ENCODE measurements at places on chromosomes 13 and 19.

GRCh38 chr13:39499604-39500003 lies 103.4 kb downstream of the LHFPL6 start:
- no peak for DNase-seq

DNA sequence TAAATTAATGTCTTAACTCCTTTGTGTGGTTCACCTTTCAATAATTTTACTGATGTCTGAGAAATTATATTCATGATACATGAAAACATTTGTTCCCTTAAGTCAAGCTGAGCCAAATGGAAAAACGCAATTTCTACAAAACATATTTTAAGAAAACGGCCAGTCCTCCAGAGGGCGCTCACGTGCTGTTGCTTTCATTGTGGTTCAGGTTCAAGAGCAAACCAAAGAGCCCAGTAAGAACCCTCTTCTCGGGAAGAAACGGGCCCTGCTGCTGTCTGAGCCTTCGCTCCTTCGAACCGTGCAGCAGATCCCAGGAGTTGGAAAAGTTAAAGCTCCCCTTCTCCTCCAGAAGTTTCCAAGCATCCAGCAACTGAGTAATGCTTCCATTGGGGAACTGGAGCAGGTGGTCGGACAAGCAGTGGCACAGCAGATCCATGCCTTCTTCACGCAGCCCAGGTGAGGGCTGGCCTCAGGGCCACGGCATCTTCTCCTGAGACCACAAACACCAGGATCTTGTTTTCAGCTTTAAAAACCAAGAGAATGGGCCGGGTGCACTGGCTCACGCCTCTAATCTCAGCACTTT lies 4.3 kb downstream of the FAAP24 start:
- DNase-seq: peak; percentile 38

DNA sequence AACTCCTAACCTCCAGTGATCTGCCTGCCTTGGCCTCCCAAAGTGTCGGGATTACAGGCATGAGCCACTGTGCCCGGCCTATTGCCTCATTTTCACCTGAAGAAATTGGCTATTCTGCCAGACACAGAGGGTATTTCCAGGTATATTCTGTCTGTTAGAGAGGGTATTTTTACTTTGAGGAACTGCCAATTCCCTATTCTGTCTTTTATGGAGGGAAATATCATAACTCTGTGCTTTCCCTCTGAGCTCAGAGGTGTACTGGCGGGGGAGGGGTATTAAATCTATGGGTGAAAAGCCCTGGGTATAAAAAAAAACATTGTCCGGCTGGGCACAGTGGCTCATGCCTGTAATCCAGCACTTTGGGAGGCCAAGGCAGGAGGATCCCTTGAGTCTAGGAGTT lies 24.8 kb downstream of the TSKS start:
- DNase-seq: no peak

- no peak for DNase-seq
Observed at GRCh38 chr19:9862938-9863337, 27.8 kb downstream of the PIN1 start.

DNA sequence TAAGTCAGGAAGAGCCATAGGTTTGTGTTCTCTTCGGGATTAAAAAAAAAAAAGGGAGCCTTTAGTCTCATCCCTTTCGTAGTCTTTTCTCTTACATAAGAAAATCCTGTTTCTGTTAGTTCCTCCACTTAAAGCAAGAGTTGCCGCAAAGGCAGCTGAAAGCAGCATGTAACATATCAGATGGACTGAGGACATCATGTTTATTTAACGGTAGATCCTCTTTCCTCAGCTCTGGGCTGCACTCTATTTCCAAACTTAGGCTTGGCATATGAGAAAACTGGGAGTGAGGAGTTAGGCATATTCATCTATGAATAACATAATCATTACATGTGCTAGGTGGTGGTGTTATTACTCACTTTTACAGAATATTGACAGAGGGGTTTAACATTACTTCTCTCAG lies 391.2 kb downstream of the KLF12 start:
- no peak for DNase-seq

GRCh38 chr19:46713781-46714443 lies 3.0 kb downstream of the PRKD2 start:
- DNase-seq: peak; percentile 81

- no peak for DNase-seq
Observed at GRCh38 chr13:99969919-99970650, 1.5 kb downstream of the ZIC5 start.

- peak; percentile 54 for DNase-seq
Observed at GRCh38 chr19:35404879-35405622, 34.2 kb downstream of the GPR42 start.

DNA sequence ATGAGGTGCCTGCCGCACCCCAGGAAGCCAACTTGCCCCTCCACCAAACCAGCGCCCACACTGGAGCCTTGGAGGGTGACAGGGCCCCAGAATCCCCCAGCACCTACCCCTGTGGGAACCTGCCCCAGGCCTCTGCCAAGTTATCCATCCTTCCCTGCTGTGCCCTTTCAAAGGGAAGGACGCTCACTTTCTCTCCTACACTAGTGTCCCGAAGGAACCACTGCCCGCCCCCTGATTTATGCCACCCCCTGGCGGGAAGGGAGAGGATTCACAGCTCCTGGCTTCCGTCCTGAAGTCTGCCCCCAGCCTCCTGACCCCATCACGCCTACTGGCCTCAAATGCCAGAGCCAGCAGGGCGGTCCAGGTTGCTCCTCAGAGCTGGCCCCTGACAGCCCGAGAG lies 1.4 kb downstream of the EVI5L start:
- no peak for DNase-seq

- DNase-seq: no peak
Observed at GRCh38 chr13:97588993-97589392, 155.0 kb downstream of the RAP2A start.

DNA sequence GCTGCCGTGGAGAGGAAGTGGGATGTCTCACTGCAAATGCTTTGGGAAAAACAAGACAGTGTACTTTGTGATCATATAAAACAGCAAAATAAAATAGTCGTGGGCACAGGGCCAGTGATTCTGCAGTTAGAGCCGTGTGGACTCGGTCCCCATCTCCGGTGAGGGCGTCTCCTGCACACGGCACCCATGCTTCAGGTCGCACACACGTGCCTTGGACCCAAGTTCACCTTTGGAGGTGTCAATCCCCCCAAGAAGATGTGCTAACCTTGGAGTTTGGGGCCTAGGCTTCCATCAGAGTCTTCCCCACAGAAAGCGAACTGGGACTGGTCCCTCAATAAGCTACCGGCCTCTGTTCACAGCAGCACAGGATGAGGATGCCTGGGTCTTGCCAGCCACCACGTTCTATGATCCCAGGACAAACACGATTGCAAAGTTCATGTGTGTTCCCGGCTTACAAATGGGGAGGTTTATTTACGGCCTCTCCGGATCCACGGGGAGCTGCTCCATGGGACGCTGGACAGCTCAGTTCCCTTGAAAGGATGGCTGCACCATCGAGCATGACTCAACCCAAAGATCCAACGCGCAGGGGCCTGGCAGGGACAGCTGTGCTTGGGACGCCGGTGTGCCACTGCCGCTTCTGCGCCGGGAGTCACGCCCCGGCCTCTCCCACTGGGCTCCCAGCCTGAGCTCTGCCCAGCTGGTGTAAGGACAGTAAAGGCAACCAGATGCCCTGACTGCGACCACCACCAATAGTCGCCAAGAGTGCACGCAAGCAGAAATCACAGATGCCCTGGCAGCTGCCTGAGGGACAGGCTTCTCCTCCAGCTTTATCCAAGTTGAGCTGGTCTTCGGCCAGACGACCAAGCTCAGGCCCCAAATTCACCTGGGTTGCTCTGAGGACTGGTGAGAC lies 8.6 kb downstream of the GAS6 start:
- DNase-seq: no peak

DNA sequence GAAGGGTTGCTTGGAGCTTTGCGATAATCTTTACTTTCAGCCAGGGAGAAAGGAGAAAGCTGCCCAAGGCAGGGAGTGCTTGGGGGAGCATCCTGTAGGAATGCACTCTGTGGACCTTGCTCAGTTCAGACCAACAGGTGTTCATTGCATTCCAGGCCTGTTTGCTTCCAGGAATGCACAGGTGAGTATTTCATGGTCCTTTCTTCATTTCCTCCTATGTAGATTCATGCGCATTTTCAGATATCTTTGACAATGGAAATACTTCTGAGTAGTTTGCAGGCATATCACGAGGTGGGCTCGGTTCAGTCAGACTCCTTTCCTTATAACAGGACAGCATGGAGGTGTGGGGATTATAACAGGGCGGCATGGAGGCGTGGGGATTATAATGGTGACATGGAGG lies 254.8 kb downstream of the FGF9 start:
- DNase-seq: no peak

GRCh38 chr19:19746286-19747213 lies 13.6 kb upstream of the ZNF14 start:
- DNase-seq: peak; percentile 14

- DNase-seq: no peak
Observed at GRCh38 chr19:1238369-1239303, 831 bp upstream of the CBARP start.

GRCh38 chr13:20146381-20146780 lies 14.5 kb downstream of the GJA3 start:
- no peak for DNase-seq

DNA sequence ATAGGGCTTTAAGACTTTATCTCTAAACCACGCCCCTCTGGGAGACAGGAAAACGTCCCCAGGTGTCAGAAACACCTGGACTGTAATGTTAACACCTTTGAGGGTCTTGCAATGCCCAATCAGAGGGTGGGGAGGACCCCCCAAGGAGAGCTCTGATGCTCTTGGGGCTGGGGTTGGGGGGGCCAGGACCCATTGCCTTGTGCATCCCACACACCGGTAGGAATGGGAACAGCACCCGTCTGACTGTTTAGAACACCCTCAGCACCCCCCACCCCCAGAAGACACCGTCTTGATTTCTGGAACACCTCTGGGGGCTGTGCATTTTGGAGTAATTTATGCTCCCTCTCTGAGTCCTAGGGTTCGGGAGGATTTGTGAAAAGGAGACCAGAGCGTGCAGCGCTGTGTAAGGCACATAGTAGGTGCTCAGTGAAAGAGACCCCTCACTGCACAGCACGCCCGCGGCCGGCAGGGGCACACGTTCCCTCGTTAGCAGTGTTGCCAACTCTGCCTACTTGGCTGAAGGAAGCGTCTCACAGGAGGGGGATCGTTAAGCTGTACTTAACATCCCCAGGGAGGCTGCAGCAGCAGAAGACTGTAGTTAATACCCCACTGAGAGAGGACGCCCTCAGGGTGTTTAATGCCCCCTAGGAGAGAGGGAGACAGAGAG lies 2.8 kb upstream of the ERFL start:
- DNase-seq: no peak

DNA sequence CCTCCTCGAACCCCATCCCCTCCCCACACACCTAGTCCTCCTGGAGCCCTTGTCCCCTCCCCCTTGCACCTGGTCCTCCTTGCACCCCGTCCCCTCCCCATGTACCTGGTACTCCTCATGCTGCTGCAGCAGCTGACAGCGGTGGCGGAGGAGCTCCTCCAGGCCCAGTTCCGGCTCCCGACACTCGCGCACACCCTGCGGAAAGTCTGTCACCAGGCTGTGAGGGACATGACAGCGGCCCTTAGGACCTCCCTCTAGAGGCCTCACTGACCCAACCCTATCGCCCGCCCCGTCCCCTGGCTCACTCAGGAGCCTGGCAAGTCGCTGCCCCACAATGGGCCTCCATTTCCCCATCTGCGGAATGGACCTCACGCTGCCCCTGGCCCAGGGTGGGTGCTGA lies 6.4 kb upstream of the PPP6R1 start:
- no peak for DNase-seq

GRCh38 chr13:68417801-68418200 lies 1187.7 kb upstream of the PCDH9 start:
- no peak for DNase-seq

DNA sequence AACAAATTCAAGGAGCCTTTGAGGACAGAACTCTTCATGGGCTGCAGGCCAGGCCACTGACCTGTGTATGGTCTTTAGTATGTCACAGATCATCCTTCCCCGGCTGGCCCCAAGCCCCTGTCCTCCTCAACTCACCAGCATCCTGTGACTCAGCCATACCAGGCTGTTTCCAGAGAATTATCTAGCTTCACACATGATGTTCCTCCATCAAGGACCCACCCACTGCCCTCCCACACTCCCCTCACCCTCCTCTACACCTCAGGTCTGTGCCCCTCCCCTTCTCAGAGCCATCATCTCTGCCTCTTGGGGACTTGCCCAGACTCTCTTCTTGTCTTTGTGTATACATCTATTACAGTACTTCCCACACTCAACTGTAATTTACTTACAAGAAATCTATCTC lies 14.7 kb downstream of the DCT start:
- DNase-seq: no peak

GRCh38 chr13:39779337-39780265 lies 124.1 kb downstream of the COG6 start:
- no peak for DNase-seq

DNA sequence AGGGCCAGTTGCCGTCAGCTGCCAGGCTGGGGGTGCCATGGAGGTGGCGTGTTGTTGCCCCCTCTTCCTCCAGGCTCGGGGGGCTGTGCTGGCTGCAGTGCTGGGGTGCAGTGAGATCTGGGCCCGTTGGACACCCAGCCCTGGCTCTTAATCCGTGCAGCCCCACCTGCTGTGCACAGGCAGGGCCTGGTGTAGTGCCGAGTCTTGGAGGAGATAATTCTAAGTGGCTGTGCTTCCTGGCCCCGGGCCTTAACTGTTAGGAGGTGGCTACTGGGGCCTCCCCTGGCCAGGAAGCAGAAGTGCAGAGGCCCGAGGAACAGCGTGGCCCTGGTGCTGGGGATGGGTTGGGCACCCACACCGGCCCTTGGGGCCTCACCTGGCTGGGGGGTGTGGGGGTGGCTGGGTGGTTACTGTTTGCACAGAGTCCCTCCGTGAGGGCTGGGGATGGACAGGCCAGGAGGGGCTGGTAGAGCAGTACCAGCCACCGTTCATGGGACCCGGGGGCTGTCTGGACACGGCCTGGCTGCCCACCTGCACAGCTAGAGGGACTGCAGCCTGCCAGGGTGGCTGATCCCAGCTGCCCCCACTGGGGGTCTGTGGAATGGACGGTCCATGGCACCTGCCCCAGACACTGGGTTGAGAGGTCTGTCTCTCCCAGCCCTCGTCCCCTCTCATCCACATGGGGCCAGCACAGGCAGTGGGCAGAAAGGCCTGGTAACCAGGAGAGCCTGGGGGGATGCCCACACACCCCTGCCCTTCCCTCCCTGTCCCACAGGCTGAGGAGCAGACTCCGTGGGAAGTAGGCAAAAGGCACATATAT lies 3.3 kb downstream of the GPX4 start:
- no peak for DNase-seq

GRCh38 chr13:49399801-49400472 lies 43.9 kb downstream of the CAB39L start:
- no peak for DNase-seq

DNA sequence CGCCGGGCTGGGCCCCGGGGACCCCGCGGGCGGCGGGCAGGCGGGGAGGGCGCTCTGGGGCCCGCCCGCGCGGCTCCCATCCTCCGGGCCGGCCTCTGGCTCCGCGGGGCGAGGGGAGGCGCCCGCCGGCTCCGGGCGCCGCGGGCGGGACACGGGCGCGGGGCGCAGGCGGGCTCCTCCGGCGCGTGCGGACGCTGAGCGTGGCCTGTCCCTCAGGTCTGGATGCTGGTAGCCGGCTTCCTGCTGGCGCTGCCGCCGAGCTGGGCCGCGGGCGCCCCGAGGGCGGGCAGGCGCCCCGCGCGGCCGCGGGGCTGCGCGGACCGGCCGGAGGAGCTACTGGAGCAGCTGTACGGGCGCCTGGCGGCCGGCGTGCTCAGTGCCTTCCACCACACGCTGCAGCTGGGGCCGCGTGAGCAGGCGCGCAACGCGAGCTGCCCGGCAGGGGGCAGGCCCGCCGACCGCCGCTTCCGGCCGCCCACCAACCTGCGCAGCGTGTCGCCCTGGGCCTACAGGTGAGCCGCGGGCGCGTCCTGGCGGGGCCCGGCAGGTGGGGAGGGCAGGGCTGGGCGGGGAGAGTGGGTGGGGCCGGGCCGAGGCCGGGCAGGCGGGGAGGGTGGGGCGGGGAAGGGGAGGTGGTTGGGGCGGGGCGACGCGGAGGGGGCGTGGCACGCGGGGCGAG lies 420 bp downstream of the IL17D start:
- peak; percentile 92 for DNase-seq

Data from GM12892 (cell line).